ENCODE measurements at places on chromosomes 4 and X.

DNA sequence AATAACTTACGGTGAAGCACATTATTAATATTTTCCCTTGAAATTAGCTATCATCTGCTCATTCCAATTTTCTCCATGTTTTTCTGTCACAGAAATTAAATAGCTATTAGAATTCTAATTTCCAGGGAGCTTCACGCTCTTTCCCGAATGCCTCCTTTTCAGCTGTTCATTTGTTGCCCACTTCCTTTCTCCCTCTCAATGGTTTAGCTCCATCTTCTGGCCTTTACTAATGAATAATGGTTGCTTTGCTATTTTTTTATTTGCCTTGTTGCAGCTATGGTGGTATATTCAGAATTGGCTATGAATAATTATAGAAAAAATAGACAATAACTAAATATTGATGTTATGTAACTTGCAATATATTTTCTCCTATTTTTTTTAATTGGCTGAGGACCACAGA lies 70.5 kb downstream of the GRIA2 start:
- no peak for DNase-seq

DNA sequence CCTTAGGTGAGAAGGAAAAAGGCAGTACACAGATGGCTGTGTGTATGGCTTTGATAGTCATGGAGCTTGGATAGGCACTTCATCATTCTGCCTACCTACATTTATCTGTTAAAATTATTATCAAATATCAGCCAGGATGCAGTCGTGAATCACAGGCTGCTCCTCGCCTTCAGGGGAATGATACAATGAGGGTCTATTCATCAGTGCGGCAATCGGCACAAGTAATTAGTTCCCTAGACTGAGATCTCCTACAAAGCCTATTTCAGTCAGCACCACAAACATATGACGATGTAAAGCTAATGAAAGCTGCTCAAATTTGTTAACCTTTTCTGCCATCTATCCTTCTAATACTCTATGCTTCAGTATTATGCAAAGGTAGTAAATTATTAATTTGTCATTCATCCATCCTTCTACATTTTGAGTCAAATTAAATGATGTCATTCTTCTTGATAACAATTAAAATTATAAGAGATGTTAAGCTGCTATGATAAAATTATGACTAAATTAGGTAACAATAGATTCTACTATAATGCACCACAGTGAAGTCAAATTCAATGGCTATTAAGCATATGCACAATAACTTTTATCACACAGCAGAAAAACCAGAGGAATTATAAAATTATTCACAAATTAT lies 19.0 kb downstream of the MAB21L2 start:
- DNase-seq, result no peak

DNA sequence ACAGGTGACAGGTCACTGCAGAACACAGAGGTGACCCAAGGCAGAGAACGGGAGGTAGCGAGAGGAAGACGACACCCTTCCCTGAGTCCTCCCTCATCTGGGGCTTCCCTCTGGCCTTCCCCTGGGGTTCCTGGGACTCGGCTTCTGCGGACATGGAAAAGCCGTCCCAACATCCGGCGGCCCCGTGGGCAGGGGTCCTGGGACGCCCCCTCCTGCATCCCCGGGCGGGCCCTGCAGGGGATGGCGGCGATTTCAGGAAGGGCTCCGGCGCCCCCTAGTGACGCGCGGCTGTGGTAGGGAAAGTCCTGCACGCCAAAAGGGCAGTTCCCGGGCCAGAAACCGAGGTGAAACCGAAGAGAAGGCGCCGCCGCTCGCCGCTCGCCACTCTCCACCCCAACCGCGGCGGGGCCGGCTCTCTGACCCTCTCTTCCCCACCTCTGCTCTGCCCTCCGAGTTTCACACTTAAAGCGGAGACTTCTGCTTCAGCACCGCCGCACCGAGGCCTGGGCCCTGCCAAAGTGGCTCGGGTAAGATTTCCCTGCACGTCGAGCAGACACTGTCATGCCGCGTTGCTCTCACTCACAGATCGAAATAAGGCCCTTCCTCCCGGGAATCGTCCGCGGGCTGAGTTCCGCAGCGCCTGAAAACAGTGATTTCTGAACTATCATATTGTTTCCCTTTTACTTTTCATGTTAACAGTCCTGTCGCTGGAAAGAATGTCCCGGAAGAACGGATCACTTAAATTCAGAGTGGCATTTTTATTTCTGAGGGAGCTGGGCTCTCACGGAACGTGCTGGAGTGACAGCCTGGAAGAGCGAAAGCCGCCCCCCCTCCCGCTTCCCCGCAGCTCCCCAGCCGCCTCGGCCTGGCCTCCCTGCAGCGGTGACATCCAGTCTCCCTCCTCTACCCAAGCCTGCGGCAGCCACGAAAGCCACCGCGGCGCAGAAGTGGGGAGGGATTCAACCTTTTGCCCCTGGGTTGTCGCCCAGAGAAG lies 110.6 kb downstream of the DCTD start:
- peak; percentile 52 for DNase-seq

DNA sequence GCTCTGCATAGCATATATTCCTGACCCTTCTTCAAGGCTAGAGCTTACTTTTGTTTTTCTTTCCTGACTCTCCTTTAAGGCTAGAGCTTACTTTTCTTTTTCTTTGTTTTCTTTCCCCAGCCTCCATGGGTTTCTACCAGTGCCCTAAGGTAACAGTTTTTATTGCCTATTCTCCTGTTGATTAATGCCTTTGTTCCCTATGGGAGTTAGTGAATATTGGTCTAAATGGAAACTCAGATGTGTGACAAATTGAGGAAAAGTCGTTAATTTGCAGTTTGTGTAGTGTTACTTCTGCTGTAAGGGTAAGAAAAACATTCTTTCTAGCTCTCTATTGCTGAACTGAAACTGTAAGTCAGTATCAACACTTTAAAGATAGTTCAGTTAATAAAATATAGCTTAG lies 358.7 kb downstream of the IL15 start:
- DNase-seq, result no peak

- no peak for DNase-seq
Observed at GRCh38 chr4:73525611-73526010, 44.1 kb downstream of the AFM start.
